ENCODE measurements at places on chromosomes 12 and 14.

GRCh38 chr12:28578361-28578760, 388.1 kb downstream of the CCDC91 start:
- no peak for DNase-seq

DNA sequence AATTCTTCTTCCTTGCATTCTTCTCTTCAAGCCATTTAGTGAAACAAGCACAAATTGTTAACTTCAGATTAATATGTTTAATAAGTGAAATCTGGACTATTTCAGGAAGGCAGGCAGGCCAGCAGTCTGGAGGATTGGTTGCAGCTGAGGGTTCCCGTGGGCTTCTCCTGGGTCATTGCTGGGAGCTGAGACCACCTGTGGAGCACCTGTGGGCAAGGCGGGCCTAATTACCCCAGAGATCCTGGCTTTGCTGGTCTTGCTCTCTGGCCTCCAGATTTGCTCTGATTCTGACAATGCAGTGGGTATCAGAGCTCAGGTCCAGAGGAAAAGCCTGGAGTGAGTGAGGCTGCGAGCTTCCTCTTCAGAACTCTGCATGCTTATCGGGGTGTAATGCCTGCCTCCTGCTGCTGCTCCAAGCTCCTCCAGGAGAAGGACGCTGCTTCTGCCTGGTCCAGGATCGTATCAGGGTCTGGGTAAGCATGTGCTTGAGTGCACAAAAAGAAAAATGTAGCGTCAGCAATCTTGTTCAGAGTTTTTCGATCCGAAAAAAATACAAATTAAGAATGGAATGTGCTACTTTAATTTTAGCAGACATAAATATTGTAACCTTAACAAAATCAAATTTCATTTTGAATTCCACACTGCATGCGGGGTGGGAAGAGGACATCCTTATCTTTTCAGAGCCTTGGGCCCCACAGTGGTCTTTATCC, 93.8 kb downstream of the TMEM30B start:
- no peak for DNase-seq

- no peak for DNase-seq
These were observed 118.8 kb downstream of the SLC6A15 start for GRCh38 chr12:84793558-84794367.

DNA sequence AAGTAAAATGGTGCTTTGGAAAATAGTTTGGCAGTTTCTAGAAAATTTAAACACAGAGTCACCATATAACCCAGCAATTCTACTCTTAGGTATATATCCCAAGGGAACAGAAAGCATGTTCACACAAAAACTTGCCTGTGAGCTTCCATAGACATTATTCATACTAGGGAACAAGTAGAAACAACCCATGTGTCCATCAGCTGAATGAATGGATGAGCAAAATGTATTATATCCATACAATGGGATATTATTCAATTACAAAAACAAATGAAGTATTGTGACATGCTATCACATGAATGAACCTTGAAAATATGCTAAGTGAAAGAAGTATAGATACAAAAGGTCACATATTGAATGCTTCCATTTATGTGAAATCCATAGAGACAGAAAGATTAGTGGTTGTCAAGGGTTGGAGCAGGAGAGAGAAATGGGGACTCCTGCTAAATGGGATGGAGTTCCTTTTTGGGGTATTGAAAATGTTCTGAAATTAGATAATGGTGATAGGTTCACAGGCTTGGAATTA, 7.9 kb downstream of the SLC10A1 start:
- DNase-seq, result no peak

DNA sequence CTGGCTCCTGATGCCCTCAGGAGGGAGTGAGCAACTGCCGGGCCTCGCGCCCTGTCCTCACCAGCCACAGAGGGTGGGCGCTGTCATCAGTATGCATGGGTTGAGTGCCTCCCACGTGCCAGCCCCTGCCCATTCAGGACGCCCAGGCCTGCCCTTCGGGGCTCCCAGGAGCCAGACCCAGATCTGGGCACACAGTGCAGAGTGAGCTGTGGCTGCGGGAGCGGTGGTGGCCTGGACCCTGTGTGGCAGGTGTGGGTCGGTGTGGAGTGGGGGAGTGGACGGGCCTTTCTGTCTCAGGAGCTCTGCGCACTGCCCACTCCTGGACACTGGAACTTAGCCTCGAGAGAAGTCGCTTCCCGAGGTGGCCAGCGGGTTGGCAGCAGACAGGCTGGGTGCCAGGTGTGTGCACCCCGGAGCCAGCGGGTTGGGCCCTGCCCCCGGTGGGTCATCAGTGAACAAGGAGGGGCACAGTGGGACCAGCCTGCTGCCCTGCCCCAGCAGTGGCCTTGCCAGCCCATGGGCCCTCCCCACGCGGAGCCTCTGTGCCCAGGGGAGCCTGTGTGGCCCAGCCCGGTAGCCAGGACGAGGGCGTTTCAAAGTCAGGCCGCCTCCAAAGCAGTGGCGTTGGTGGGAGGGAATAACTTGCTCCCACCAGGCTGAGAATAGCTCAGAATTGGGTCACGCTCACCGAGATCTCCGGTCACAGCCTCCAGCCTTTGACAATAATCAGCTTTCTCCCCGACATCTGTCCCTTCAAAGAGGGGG, 9.5 kb downstream of the TRMT61A start:
- no peak for DNase-seq

DNA sequence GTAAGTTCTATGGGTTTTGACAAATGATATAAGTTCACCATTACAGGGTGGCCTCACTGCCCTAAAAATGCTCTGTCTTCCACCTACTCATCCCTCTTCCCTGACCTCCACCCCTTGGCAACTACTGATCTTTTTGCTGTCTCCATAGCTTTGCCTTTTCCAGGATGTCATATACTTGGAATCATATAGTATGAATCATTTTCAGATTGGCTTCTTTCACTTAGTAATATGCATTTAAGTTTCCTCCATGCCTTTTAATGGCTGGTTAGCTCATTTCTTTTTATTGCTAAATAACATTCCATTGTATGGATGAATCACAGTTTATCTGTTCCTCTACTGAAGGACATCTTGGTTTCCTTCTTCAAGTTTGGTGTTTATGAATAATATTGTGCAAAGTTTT, 14.0 kb upstream of the PEX5 start:
- no peak for DNase-seq

DNA sequence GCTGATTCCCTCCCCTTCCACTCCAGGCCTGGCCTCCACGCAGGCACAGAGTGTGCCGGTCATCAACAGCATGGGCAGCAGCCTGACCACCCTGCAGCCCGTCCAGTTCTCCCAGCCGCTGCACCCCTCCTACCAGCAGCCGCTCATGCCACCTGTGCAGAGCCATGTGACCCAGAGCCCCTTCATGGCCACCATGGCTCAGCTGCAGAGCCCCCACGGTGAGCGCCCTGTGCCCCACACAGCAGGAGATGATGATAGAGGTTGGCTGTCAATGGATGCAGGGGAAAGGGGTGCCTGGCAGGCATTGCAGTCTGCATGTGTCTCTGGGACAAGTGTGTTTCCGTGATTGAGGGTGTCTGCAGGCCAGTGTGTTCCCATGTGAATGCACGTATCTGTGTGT, 18.8 kb downstream of the C12orf43 start:
- DNase-seq, result no peak

GRCh38 chr14:33909380-33910084, 41.3 kb downstream of the EGLN3 start:
- DNase-seq, result no peak

- DNase-seq, result no peak
These were observed 202.5 kb downstream of the SLC15A4 start for GRCh38 chr12:128621304-128621703.

- DNase-seq, result no peak
These were observed 5.1 kb downstream of the CDH24 start for GRCh38 chr14:23052182-23052623.

DNA sequence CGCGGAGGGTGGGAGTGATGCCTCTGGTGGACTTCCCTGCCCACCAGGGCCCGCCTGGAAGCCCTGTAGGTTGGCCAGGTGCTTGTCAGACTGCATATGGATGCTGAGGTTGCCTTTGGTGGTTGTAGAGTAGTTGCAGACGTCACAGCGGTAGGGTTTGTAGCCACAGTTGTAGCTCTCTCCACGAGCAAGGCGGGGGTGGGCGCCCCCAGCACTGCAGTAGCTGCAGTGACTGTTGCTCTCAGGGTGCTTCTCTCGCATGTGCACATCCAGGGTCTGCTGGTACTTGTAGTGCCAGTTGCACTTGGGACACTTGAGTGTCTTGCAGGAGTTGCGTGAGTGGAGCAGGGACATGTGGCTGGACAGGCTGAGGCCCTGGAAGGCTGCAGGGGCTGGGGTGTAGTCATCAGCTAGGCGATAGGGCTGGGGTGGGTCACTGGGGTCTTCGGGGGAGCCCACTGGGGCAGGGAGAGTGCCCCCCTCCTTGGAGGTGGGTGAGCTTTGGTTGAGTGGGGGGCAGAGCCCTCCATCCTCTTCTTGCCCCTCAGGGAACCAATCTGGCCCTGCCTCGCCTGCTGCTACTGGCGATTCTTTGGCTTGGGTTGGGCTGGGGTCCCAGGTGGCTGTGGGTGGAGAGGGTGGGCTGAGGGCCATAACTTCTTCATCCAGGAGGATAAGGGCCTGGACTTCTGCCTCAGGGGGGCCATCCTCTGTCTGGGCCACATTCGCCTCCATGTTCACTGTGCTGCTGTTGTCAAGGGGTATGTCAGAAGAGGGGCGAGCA, 17.7 kb downstream of the ZFHX2 start:
- DNase-seq, result no peak

DNA sequence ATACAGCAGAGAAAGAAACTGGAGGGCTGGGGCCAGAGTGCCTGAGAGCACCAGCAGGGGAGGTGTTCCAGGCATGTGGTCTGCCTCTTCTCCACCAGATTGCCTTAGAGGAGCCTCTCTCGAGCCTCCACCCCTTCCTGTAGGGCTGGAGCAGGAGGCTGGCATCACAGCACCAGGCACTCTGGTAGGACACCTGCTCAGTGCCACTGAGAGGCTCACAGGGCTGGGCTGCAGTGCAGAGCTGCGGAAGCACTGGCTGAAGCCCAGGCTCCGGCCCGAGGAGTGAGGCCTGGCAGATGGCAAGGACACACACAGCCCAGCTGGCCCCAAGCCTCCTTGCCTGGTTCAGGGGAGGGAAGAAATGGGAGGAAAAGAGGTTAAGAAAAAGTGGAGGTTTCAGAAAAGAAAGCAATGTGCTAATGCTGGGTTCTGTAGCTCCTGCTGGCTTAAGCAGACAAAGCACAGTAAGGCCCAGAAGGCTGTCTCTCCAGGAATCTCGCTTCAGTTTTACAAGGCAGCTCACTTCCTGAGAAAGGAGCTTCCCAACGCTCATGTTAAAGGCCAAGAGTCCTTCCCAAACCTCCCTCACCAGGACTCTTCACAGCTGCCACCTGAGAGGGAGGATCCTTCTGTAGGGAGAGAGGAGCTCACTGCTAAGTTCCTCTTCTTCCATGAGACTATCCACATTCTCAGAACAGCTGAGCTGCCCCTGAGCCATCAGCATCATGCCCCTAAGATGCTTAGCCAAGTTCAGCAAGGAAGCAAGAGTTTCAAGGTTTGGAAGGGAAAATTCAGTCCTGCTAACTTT, 23.8 kb downstream of the SPTB start:
- DNase-seq, result no peak

DNA sequence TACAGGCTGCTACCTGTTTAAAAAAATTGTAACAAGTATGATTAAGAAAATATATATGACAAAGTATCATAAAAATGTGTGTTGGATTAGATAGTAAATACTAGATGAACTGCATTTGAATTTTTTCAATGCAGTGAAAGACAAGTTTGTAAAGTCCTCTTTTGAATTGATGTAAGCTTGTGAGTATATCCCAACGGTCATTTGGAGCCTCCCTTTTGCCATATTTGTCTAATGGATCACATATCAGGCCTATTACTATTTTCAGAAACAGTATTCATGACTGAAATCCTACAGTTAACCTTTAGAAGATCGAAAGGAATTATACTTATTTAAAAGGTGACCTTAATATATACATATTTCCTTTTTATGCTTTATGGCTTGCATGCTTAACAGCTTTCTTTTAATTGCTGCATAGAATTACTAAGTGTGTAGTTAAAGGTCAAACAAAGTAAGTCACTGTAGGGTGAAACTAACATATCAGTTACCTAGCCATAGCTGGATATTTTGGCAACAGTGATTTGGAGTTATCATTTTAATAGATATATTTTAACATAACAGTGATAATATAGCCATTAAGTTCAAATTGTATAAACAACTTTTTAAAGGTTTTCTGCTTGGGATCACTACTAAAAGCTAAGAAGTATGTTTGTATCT, 53.6 kb downstream of the USP15 start:
- no peak for DNase-seq

GRCh38 chr12:51323317-51323960, 535 bp downstream of the BIN2 start:
- no peak for DNase-seq

DNA sequence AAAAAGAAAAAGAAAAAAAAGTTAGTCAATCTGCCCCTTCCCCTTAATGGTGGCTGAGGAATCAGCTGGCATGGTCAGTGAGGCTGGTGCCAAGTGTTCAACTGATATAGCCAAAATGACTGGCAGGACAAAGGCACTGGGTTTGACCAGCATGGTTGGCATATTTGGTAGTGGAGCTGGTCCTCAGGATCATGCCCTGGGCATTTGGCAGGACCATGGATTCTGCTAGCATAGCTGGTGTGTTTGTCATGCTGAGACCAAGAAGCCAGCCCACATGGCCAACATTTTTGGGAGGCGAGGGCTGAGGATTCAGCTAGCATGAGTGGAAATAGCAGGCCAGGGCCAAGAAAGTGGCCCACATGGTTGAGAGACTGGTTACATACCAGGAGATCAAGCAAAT, 136.5 kb downstream of the FBXL14 start:
- no peak for DNase-seq

DNA sequence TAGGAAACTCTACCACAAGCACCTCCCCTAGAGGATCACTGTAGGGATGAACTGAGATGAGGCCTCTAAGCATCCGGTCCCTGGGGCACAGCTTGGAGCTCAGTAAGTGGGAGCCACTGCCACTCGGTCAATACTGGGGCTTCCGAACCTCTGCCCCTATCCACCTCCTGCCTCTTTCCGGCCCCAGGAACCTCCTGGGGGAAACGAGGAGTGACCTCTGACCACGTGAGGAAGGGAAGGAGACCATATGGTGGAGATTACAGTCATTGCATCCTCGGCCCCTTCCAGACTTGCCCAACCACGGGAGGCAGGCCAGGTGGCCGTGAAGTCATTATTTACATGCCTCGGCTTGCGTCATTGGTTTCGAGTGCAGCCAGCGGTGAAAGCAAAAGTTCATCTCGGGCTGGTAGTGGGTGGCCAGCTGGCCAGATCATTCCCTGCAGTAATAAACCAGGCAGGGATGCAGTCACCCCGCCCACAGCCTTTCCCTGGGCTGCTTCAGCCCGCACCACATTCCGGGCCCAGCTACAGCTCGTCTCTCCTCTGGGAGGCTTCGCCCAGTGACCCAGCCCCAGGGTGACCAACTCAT, 65.4 kb downstream of the C14orf132 start:
- DNase-seq, result no peak
